Fibroblast of skin of right biceps (primary cell): ENCODE measurements at places on chromosomes 3 and 15.

GRCh38 chr3:194682189-194682693 lies 3.4 kb upstream of the FAM43A start:
- no peak for DNase-seq

- DNase-seq, result no peak
Measured at GRCh38 chr15:41955807-41956525, 16.4 kb downstream of the EHD4 start.

DNA sequence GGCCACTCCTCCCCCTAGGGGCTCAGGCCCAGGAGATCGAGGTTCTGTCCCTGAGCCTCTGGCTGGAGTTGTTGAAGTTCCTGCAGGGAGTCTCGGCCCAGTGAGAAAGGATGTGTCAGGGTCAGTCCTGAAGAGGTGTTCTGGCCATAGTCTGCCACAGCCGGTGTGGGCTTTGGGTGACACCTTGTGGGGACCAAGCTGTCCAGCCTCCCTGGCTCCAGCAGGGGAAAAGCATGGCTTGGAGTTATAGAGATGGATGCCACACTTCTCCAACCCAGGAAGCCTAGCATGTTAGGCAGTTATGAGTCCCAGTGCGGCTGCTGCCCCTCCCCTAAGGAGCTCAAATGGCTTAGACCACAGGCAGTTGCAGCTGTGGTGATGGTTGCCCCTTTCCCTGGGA lies 945.6 kb upstream of the GBE1 start:
- DNase-seq, result no peak

GRCh38 chr15:91116113-91117067 lies 16.3 kb downstream of the SV2B start:
- DNase-seq, result no peak

DNA sequence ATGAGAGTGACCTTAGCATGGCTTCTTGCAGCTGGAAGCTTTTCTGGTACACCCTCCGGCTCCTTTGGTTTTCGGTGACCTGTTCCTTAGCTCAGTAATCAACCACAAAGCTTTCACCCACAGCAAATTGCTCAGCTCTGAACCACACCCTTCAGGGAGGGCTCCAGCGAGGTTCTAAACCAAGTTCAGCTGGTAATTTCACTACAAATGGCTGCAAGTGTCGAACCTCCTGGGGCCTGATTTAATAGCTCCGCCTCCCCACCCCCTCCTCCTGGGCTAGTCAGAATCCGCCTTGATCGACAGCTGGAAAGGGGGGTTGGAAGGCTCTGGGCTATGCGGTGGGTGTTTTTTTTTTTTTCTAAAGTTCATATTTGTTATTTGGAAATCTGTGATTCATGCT lies 150.9 kb upstream of the MCTP2 start:
- peak; percentile 90 for DNase-seq

GRCh38 chr3:159038405-159038804 lies 236.6 kb downstream of the MFSD1 start:
- DNase-seq, result no peak

DNA sequence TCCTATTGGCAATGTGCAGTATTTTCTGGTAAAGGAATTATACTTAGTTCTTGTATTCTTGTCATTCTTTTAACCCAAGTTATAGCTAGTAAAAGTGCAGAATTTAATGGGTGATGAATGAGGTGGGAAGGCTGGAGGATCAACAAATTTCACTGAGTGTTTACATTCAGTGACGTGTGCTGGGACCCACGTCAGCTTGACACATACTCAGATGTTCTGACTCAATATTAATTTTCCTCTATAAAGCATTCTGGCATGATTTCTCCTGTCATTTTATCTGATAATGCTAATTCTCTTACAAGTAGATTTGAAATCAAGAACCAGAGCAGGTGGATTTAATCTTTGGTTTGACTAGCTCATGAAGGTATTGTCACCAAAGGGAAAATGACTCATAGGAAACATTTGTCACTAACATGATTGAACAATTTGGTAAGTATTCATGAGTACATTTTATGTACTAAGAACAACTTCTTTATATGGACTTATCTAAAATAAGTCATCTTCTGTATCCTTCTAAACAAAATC lies 71.0 kb upstream of the SYNPR start:
- peak; percentile 10 for DNase-seq

GRCh38 chr3:181369637-181370036 lies 342.1 kb upstream of the SOX2 start:
- no peak for DNase-seq
